ENCODE measurements at places on chromosomes 2 and 18.

GRCh38 chr2:164568317-164568716 lies 53.0 kb downstream of the GRB14 start:
- DNase-seq = no peak

- DNase-seq = no peak
Measured at GRCh38 chr18:49178321-49178720, 227.6 kb upstream of the SMAD7 start.

DNA sequence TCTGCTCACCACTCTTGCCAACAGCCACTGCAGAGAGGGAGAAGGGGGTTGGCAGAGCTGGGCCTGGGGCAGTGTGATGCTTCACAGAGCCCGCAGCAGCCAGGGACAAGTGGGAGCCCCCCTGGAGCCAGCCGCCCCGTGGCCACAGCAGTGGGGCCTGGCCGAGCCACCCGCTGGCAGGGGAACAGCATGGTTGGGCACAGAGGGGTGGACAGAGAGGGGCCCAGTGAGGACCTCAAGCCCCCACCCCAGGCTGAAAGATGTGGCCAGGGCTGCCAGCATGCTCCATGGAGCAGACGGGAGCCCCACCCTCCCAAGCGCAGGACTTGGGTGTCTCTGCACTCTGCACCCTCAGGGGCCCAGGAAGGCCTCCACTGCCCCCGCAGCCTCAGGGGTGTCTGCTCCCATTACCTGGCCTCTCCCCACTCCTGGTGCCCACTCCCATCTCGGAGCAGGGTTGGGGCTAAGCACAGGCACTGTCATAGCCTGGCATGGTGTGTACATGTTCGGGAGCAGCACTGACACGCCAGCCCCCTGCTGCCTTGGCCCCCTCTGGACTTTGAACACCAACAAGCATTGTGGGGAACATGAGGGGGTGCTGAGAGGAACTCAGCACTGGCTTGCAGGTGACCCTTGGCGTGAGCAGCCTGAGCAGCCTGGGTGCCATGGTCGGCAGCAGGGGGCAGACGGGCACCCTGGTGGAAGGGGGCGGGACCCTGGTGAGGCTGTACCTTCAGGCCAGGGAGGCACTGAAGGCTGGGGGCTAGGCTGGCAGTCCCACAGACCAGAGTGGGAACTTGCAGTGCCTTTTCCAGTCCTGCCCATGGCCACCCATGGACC lies 279.6 kb upstream of the CYP26B1 start:
- DNase-seq = no peak

DNA sequence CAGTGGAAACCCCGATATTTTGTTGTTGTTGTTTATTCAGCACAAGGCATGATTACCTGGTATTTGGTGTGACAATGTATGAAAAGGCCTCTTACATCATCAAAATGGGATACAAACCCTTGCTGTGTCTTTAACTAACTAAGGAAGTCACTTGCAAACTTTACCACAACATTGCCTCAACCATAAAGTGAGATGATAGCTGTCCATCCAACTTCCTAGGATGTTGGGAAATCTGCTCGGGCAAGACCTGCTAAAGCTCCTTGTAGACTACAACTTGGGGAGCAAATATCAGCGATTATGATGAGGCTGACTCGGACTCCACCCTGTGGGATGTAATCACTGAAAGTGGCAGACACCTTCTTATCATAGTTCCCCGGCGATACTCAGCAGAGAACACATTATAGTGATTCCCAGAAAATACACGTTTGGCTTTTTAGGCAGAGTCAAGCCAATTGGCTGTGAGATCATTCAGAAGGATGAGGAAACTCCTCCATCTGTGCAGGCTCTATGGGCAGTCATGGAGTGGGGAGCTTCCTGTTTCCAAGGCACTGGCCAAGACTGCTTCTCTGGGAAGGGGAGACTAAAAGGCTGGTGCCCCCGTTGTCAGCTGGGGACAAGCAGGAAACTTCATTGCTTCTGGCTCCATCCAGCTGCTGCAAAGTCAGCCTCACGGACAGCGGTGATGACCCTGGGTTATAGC lies 289.0 kb downstream of the RNF144A start:
- no peak for DNase-seq

DNA sequence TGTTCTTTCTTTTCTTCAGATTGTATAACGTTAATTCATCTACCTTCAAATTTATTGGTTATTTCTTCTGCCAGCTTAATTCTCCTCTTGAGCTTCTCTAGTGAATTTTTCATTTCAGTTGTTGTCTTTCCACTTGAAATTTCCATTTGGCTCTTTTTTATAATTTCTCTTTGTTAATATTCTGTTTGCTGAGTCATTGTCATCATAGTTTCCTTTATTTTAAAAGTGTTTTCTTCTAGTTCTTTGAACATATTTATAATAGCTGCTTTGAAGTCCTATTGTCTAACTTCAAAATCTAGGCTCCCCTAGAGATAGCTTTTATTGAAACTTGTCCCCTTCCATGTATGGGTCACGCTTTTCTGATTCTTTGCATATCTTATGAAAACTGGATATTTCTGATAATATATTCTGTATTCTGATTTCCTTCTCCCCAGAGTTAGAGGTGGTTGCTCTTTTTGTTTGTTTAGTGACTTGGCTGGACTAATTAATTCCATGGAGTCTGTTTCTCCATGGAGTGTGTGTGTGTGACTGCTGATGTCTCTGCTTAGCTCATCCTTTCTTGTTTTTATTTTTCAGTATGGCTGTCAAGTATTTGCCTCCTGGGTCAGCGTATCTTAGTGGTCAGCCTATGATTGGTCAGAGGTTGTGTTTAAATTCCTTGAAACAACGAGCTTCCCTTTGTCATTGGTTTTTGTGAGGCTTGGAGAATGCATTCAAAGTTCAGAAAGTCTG lies 47.6 kb downstream of the DIS3L2 start:
- no peak for DNase-seq

DNA sequence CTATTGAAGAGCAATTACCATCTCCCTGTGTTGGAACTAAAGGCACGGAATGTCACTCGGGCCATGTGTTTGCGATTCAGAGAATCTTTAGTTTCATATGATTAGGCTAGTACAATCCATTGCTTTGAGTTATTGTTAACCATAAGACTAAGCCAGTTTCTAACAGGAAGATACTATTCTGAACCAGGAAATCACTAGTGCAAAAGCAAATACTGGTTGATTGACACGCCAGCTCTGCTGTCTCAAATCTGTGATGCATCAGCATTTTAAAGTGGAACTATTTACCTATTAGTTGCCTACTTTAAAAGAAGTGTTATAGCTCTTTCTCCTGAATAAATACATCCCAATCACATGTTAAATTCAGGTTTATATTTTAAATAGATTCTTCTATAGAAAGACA lies 61.9 kb downstream of the AFTPH start:
- no peak for DNase-seq

DNA sequence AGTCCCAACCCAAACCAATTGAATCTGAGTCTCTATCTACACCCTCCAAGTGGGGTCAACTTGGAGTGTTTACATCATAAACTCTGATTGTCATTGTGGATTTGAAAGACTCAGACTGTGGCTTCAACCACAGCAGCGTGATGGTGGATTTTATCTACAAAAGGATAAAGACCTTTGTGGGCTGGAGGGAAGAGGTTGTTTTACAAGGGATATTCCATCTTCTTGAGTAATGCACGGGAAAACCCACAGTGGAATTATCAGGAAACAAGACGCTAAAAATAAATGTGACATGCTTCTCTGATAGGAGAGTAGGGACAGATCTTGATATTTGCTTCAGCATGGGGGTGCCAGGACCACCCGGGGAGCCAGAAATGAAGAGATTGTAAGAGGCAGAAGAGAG lies 93.5 kb downstream of the LPIN1 start:
- DNase-seq = no peak
